ENCODE measurements at places on chromosomes 2 and 18.
A peak's percentile ranks its signal among the peaks of the same experiment; 100 is the strongest.

GRCh38 chr2:38866773-38867443 is 8.8 kb downstream of the DHX57 start:
- no peak for DNase-seq

GRCh38 chr2:199833525-199833924 is 17.5 kb downstream of the FTCDNL1 start:
- DNase-seq, result no peak

DNA sequence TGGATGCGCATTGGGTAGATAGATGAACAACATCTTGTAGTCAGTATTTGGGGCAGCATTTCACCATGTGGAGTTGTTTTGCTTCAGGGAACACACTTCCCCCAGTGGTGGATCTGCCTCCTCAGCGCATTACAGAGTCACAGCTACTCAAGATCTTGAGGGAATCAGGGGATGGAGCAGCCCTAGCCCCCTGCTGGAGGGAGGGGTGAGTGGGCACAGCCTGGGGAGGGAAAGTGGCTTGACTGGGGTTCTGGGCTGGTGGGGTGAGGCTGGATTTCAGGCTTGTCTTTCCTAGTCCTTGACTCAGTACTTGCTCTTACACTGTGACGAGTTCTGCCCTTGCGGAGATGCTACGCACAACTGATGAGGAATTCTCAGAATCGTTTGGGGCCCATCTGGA is 271.0 kb upstream of the HS6ST1 start:
- DNase-seq, result no peak

DNA sequence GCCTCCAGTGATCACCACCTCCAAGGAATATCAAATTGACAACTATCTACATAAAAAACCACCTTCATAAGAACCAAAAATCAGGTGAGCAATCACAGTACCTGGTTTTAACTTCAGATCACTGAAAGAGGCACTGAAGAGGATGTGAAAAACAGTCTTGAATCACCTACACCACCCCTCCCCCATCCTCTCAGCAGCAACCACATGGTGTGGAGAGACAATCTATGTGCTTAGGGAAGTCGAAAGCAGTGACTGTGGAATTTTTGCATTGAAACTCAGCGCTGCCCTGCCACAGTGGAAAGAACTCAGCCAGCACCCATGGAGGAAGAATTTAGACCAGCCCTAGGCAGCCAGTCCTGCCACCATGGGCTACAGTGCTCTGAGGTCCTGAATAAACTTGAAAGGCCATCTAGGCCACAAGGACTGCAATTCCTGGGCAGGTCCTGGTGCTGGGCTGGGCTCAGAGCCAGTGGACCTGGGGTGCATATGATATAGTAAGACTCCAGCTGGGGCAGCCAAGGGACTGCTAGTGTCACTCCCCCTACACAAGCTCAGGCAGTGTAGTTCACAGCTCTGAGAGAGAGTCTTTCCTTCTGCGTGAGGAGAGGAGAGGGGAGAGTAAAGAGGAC is 75.6 kb downstream of the ATL2 start:
- DNase-seq, result peak; percentile 39

- DNase-seq, result peak; percentile 36
Observed at GRCh38 chr2:47501374-47502200, 98.6 kb downstream of the MSH2 start.

DNA sequence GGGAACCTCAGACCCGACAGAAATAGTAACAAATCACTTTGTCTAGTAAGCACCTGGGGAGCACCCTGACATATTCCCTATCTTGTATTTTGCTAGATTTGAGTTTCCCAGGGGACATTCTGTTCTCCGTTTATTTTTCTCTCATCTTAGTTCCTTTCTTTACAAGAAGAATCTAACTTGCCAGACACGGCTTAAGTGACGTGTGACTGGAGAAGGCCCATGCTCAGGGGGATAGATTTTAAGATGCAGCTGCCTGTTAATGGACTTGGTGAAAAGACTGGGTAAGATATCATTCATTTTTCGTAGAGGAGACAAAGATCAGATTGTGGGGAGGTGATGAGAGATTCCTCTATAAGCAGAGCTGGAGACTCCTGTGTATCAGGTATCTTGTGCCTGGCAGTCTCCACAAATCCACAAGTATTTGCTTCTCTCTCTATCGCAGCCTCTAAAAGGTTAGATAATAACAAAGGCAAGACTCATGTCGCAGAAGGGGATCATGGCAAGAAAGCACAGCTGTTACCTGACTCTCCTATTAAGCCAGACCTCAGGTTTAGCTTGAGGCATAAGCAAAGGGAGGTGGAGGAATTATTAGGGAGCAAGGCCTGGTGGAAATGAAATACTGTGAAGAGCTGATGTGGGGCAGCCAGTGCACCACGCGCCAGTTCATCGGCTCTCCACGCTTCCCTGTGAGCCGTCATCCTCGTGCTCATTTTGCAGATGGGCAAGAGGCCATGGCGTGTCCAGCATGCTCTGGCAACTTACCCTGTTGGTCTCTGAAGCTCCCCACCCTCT is 347.2 kb upstream of the TNP1 start:
- DNase-seq, result no peak

GRCh38 chr18:58776084-58776483 is 88.6 kb upstream of the ZNF532 start:
- no peak for DNase-seq

GRCh38 chr2:41498781-41499180 is 549.0 kb upstream of the PKDCC start:
- DNase-seq, result no peak

DNA sequence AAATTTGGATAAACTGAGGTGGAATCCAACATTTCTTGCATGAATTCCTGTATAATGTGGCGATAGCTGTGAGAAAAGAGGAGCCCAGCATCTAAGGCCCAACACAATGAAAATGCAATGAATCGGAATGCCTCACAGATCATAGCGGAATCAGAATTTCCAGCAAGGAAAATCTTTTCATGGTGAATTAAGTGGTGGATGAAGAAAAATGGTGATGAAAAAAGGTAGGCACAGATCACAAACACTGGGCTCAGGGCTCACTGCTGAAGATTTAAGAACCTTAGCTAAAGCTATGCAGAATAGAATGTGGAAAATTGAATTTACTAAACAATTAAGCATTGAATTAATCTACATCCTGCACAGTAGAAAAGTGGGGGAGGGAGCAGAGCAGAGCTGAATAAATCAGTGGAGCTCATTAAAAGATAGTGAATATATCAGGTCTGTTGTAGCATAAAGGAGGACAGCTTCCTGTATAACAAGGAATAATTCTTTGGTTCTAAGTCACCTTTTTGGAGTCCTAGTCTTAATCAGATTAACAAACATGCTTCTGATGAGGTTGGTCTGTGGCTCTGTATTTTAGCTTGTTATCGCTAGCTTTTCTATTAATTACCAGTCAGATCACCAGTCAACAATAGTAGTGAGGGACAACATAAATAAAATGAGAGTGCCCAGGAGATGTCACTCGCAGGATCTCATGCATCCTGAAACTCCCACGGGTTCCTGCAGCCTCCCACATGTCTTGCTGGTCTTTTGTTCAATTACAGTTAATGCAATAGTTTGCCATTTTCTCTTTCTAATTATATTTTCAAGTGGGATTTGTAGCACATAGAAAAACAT is 27.0 kb downstream of the MEIS1 start:
- DNase-seq, result no peak

- DNase-seq, result no peak
Observed at GRCh38 chr2:20403774-20404312, 43.0 kb upstream of the RHOB start.

GRCh38 chr2:239589833-239590232 is 189.0 kb upstream of the HDAC4 start:
- no peak for DNase-seq

DNA sequence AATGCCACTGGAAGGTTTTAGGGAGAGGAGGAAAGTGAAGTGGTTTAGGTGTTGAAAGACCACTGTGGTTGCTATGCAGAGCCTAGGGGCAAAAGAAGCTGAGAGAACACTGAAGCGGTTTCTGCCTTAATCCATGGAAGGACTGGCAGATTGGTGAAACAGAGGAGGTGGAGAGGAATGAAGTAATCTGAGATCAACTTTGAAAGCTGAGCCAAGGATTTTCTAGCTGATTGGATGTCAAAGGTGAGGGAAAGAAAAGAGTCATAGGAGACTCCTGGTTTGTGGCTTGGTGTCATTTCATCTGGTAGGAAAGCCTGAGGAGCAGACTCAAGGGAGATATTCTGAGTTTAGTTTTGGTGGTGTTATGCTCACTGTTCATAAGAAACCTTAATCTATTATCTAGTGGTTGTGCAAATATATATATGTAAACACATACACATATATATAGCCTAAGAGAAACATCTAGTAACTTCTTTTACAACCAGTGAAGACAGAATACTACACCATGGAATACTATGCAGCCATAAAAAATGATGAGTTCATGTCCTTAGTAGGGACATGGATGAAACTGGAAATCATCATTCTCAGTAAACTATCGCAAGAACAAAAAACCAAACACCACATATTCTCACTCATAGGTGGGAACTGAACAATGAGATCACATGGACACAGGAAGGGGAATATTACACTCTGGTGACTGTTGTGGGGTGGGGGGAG is 134.1 kb upstream of the CREB1 start:
- no peak for DNase-seq

DNA sequence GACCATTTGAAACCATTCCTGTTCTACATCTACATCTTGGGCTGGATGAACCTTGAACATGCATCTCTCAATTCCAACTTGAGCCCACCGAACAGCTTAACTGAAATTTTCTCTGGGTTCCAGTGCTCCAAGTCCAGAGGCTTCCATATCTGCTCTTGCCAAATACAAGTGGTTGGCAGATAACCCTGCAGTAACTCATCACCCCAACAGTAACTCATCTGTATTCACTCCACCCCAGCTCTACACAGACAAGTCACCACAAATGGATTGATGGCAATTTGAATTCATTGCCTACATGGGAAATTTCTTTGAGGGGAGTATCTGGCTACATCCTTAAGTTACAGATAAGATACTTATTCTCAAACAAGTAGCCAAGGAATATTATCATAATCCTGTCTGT is 502.4 kb upstream of the TNP1 start:
- DNase-seq, result no peak

- DNase-seq, result no peak
Observed at GRCh38 chr18:58468191-58468590, 160.7 kb downstream of the ALPK2 start.

DNA sequence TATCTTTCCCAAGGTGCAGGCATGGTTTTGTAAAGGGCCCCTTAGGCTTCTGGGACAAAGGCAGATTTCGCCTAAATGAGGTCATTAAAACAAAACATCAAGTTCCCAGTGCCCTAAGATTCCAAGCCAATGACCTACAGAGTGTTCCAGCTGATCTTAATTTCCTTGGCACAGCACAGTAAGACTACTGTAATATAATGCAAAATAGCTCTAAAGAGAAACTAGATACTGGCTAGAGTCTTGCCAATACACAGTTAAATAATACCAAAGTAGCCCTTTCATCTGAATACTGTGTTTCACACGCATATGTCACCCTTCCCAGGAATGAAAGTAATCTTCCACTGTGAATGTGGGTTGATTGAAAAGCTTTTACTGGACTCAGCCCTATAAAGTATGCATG is 14.7 kb downstream of the GRB14 start:
- DNase-seq, result no peak

- DNase-seq, result no peak
Observed at GRCh38 chr2:7604456-7604855, 687.2 kb downstream of the RNF144A start.

DNA sequence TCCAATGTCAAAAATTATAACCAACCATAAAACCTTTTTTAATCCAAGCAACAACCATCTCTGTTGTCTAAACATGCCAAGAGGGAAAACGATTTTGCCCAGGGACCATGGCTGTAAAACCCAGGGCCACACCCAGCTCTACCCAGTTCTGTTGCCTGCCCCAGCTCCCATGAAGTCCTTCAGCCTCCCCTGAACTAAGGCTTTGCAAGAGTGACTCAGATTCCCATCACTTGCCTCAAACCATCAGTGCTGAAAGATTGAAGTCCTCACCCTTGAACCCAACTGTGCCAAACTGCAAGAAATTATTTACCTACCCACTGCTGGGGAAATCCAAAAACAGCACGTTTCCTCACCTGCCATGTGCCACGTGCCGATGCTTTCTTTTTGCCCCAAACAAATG is 102.5 kb downstream of the TFCP2L1 start:
- no peak for DNase-seq

GRCh38 chr2:9467687-9468086 is 6.7 kb upstream of the IAH1 start:
- no peak for DNase-seq

- no peak for DNase-seq
Observed at GRCh38 chr2:4415810-4416413, 712.5 kb downstream of the DCDC2C start.

GRCh38 chr2:85550486-85550885 is 10.8 kb downstream of the GGCX start:
- no peak for DNase-seq

GRCh38 chr2:18435426-18436037 is 124.9 kb downstream of the RDH14 start:
- peak; percentile 37 for DNase-seq

DNA sequence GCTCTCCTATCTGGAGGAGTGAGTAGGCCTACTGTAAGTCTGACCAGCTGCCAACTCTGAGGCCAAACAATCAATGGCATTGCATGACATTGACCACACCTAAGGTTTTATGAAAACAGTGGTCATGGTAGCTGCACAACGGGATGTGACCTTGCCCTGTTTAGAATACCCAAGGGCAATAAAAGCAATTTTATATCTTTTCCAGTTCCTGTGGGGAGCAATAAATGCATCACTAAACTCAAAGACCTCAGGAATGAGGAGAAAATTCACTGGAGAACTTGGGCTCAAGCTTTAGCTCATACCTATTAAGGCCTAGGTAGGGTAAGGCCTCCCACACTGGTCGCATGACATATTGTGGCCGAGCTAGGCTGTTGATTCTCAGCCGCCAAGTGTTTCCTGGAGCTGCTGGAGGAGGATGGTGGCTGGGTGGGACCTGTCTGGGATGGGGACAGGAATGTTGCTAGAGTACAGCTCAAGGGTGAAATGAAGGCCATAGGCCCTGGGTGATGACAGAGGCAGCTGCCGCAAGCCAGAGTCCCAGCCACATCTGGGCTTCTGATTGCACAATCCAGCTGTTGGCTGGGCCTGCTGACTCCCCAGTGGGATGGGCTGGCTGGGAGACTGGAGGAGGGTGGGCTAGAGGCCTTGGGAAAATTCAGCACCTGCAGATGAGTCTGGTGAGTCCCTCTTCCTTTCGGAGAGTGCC is 313.7 kb downstream of the CYP26B1 start:
- DNase-seq, result no peak

DNA sequence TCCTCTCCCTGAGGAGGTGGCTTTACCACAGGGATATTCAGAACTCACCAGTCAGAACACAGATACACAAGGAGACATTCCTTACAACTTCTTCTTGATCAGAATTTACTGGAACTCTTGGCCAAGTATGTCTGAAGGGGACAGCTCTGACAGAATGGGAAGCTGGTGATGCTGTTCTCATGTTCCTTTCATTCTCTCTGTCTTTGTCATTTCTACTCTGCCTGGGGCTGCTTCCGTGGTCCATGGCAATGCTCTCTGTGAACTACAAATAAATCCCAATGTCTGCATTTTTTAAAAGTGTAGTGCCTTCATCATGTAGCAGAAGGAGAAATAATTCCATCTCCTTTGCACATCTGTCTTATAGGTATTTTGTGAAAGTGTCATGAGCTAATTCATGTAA is 730.3 kb downstream of the CNTNAP5 start:
- no peak for DNase-seq

- no peak for DNase-seq
Observed at GRCh38 chr18:38368886-38369285, 803.3 kb upstream of the CELF4 start.

- DNase-seq, result no peak
Observed at GRCh38 chr18:74148543-74149070, 284 bp downstream of the TIMM21 start.

- DNase-seq, result no peak
Observed at GRCh38 chr2:207750345-207750744, 19.4 kb downstream of the FZD5 start.
